ENCODE measurements at places on chromosomes 5 and 9.

GRCh38 chr5:89983216-89983615, 426.3 kb downstream of the CETN3 start:
- DNase-seq: no peak

GRCh38 chr5:56569566-56569965, 245.8 kb upstream of the MAP3K1 start:
- no peak for DNase-seq

DNA sequence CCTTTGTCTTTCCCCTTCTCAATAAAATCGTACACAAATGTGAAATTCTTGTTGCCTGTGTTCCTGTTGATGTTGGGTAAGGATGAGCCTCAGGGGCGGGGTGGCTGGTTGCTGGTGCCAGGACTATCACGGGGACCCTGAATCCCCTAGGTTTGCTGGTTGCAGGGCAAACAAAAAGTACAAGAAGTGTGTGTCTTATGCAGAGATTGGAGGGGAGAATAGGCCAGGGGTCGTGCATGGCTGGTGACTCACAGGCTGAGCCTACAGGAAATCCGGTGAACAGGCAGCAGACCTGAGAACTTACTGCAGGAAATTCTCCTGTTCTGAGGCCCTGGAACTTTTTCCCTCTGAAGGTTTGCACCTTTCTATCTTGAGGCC, 5.5 kb downstream of the ANXA2R start:
- DNase-seq: no peak

- DNase-seq: no peak
Measured at GRCh38 chr5:175629261-175629660, 28.6 kb upstream of the HRH2 start.

DNA sequence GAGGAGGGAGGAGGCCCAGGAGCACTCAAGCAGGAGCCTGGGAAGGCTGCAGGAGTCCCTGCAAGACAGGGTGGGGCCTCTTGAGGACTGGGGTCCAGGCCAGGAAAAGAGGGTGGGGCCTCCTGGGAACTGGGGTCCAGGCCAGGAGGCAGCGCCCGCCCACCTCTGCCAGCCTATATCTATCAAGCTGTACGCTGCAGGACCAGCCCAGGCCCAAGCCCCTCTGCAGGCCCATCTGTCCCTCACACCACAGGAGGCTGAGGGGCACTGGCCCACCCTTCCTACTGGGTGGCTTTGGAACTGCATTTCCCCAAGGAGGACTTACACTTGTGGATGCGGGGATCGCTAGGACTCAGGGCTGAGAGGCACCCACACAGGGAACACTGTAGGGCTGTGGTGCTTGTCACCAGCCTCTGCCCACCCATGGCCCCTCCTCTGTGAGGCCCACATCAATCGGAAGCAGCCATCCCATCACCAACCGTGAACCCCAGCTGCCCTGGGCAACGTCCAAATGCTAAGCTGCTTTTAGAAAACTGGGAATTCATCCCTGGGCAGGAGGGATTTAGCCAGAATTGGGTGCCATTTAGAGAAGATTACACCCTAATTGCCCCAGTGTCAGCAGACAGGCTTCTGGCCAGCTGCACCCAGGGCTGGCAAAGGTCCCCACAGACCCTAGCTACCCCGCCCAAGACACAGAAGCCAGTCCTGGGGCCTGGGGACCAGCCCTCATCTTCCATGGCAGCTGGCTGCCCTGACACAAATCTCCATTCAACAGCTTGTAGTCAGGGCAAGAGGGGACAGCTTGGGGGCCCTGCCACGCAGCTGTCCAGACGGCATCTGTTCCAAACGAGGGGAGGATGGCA, 15.3 kb downstream of the BICD2 start:
- no peak for DNase-seq

GRCh38 chr9:121786998-121787422, 135.6 kb downstream of the DAB2IP start:
- DNase-seq: no peak

- no peak for DNase-seq
Measured at GRCh38 chr9:120837921-120838320, 4.8 kb downstream of the PSMD5 start.
